NCI-H345 (cell line): ENCODE measurements at places on chromosomes 7 and 10.

DNA sequence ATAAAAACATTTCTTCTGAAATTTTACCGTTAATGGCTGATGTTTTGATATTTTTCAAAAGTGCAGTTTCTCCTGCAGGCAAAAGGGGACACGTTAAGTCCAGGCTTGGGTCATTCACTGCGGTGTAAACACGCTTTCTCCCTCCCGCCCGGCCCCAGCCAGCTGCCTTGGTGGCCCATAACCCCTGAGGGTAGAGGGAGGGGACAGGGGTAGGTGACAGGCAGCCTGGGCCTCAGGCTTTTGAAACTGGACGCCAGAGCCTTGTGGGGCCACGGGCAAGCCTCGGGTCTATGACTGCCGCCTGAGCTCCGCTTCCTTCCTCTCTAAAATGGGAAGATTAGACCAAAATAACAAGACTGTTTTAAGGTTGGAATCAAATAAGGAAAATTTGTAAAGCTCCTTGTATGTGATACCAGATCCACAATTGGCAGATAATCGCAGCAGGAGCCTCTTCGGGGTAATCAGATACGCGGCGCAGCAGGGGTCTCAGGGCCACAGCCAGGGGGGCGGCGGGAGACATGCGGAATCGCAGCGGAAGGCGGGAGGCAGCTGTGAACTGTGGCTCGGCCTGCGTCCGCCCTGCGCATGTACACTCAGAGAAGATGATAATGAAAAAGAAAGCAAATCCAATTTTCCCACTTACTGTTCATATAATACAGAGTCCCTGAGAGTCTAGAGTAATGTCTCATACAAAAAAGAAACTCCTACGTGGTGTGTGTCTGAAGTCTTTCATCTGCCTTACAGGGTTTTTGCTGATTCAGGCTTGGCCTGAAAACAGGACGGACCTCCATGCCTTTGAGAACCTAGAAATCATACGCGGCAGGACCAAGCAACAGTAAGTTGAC is 138.3 kb downstream of the EGFR start:
- no peak for DNase-seq

- no peak for DNase-seq
These were observed 730 bp downstream of the LARP4B start for GRCh38 chr10:930625-931325.

DNA sequence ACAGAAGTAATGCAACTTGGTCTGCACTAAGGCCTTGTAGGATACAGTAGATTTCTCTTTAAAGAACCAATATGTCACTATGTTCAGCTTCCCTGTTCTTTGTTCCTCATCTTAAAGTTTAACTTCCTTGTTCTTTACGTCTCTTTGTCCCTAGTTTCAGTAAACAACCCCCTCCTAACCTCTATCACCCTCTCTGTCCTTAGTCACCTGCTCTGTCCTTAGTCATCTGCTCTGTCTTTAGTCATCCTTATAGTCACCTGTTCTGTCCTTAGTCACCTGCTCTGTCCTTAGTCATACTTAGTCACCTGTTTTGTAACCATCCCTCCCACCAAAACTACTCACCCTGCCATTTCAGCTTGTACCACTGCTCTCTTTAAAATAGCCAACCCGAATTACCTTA is 144.6 kb upstream of the TMEM106B start:
- no peak for DNase-seq

DNA sequence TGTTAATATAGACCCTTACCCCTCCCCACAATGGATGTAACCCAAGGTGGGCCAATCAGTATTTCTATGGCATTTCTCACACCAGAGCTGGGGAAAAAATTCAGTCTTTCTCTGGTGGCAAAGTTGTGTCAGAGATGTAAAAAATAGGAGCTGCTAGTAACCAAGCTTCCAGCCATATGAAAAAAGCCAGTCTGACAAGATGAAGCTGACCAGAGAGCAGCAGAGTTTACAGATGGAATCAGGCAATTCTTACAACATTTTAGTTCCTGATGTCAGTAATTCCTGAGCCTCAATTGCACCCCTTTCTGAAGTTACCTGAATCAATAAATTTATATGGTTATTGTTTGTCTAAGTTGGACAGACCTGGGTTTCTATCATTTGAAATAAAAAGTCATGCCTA is 286.3 kb downstream of the HPSE2 start:
- no peak for DNase-seq

- no peak for DNase-seq
These were observed 129.7 kb downstream of the RELN start for GRCh38 chr7:103859709-103860108.

DNA sequence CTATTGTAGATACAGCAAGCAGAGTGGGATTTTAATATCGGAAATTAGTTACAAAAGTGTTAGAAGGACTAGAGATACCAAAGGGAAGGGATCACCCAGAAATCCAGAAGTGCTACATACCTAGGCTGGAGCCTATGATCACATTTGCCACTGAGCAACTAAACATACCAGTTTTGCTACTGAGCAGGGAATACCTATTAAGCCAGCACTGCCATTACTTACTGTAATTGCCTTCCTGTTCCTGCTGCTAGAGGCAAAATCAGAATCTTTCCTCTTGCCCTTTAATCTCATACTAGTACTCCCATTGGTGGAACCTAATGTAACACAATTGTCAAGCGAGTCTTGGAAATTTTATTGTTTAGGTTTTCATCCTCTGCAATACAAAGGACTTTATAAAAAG is 121.7 kb downstream of the ATRNL1 start:
- DNase-seq: no peak

DNA sequence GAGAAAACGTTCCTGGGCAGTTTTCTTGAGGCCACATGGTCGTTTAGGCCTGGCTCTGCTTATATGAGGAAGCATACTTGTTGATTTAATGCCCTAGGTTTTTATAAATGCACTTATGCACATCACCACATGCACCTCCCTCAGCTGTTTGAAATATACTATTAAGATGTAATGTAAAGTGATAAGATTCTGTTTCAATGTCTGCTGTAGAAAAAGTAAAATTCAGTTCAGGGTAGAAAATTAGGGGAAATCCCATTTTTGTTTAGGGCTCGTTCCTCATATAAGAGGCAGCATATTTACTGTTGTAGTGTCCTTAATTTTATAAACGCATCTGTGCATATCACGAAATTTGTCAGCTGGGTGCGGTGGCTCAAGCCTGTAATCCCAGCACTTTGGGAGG is 7.8 kb upstream of the CAMK1D start:
- DNase-seq: no peak

DNA sequence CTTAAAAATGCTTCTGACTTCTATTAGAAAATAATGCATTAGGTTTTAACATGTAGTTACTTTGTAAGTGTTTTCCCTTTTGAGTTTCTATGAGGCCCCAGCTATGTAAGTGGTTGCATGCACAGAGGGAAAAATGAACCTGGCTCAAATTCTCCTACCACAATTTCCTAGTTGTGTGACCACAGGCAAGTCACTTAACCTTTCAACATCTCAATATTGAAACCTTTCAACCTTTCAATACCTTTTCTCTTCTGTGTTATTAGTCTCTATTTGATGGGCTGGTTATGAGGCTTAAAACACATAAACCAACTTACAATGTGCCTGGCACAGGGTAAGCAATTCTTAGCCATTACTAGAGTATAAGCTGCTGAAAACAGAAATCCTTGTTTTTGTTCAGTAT is 203.0 kb downstream of the KCND2 start:
- no peak for DNase-seq

DNA sequence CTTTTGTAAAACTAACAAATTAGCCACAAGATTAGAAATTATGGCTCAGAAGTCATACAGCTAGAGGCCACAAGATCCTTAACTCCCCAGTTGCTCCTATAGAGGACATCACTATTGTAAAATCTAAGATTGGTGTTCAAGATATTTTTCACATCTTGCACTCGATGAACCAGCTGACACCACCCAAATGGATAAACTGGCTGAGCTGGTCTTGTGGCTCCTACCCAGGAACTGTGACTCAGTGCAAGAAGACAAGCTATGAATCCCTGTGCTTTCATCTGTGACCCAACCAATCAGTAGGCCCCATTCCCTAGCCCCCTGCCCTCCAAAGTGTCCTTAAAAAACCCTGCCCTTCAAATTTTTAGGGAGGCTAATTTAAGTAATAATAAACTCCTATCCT is 27.9 kb upstream of the R3HCC1L start:
- no peak for DNase-seq

- peak; percentile 38 for DNase-seq
These were observed 1052.3 kb upstream of the PHF14 start for GRCh38 chr7:9921326-9921725.

GRCh38 chr10:5089865-5090264 is 4.3 kb upstream of the AKR1C3 start:
- peak; percentile 84 for DNase-seq

DNA sequence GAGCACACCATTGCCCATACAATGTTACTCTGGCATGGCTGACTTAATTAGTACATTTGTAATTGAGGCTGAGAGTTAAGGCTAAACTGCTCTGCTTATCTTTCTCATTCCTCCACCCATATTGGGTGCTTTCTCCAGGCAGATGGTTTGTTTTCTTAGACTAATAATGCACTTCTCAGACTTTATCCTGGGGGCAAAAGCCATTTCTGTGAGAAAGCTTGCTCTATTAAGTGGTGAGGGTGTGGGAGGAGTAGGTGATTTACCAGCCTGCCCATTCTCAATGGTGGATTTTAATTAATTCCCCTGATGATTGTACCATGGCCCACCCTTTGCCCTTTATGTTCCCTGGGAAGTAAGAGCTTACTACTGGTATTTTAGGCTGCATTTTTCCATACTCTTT is 174.8 kb downstream of the FOXP2 start:
- DNase-seq: no peak

DNA sequence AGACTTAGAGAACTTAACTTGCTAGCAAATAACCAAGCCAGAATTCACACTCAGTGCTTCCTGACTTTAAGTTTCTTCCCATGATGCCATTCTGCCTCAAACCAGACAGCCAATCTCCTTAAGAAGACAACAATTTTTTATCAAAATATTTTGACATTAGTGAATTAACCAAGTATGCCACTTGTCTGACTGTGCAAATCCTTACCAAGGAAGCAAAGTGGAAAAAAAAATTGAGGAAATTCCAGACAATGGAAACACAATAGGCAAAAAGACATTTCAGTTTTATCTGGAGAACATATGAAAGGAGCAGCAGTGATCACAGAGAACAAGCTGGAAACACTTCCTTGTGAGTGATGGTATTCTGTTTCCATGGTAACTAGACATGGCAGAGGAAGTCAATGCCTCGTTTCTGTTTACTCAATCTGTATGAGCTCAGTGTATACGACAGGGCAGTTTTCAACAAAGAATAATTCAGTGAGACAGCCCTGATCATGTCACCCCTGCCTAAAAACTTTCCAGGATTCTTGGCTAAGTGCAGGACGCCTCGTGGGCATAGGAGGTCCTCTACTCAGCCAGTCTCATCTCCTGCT is 114.2 kb downstream of the DYNC1I1 start:
- DNase-seq: peak; percentile 13

- DNase-seq: no peak
These were observed 84.6 kb downstream of the ABLIM1 start for GRCh38 chr10:114573330-114574045.

DNA sequence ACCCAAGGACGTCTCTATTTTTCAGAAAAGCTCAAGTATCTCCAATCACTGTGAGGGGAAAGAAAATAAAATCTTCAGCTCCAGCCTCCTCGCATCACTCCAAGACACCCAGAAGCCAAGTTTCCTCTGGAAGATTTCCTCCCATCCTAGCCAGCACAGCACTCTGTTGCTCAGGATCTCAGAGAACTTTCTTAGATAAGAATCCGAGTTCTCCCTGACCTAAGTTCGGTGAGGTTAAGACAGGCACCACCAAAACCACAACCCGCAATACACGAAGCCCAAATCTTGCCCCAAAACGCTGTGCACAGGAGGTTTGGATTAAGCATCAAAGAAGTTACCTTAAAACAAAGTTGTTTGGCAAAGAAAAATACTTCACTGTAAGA is 4.2 kb downstream of the FAM53B start:
- DNase-seq: no peak

DNA sequence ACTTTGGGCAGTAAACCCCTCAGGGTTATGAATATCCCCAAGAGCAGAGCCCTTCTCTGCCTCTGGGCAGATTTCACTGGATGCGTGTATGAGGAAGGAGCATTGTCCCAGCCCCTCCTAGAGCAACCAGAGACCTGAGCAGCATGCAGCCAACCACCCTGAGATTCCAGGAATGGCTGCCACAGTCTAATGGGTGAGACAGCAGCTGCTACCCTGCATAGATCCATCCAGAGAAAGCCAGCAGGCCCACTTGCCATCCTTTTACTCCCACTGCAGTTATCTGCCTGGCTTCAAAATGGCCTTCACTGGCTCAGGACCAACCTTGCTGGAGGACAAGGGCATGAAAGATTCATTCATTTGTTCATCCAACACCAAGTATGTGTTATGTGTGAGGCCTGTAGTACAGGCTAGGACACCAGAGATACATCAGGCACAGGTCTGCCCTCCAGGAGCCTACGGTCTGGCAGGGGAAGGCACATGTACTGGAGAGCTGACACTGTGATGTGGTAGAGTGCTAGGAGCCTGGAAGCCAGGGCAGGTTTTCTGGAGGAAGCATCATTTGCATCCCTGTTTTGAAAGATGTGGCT is 26.2 kb upstream of the C10orf105 start:
- no peak for DNase-seq

- DNase-seq: no peak
These were observed 62.0 kb downstream of the AKR1D1 start for GRCh38 chr7:138138244-138138643.

GRCh38 chr7:101804088-101804963 is 13.1 kb upstream of the CUX1 start:
- DNase-seq: no peak
